Stimulated activated CD4-positive, alpha-beta T cell treated with anti-CD3 and anti-CD28 coated beads, Interleukin-12 subunit alpha, Interleukin-12 subunit beta, amount 100 ng/mL, for 4 hours (primary cell): ENCODE measurements at places on chromosomes 11 and 22.

DNA sequence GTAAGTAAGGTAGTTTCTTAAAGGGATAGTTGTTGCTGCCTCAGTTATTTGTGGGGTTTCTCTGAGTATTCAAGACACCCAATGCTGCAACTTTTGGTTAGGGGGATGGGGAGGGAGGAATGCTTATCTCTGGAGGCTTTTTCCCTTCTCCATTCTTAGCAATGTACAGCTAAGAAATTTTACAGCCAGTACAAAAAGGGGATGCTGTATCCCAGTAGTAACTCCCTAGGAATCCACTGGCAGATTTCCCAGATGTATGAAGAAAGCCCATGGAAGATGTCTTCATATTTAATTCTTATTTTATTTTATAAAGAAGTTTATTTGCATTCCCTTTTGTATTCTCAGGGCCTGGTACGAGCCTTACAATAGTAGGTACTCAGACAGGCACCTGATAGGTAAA lies 154.8 kb downstream of the ENTHD1 start:
- no peak for DNase-seq

GRCh38 chr11:4146070-4146771 lies 51.6 kb downstream of the RRM1 start:
- DNase-seq: no peak

- no peak for DNase-seq
These were observed 1383.2 kb downstream of the BRD1 start for GRCh38 chr22:48444320-48445112.

- DNase-seq: no peak
These were observed 101.7 kb downstream of the MORC2 start for GRCh38 chr22:30866811-30867271.

GRCh38 chr11:45185228-45185729 lies 38.8 kb downstream of the PRDM11 start:
- no peak for DNase-seq

DNA sequence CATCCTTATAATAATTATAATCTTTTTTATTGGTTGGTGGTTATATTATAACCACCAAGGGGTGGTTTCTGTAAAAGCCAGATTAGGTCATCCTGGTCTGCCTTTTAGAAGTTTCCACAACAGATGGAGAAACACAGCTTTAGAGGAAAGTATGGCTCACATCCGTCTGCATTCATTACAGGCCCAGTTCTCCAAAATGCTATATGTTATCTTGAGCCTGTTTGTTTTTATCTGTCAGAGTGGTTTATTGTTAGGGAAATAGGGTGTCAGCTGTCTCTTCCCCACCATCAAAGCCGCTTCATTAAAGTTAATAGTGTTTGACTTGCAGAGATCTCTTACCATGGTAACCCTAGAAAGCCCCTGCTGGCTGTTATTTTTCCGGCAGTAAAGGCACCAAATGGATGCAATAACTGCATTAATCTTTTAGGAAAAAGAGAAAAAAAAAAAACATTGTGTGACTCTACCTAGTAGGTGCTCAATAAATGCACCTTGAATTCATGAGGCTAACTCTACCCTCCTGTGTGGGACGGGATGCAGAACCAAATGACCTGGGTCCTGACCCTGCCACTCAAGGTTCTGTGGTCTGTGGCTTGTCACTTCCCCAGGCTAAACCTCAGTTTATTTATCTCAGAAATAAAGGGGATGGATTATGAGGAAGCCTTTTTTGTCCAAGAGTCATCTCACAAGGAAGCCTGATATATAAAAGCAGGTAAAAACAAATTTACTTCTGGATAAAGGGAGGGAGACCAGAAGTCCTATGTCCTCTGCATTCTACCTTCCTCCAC lies 118.3 kb downstream of the WT1 start:
- no peak for DNase-seq

DNA sequence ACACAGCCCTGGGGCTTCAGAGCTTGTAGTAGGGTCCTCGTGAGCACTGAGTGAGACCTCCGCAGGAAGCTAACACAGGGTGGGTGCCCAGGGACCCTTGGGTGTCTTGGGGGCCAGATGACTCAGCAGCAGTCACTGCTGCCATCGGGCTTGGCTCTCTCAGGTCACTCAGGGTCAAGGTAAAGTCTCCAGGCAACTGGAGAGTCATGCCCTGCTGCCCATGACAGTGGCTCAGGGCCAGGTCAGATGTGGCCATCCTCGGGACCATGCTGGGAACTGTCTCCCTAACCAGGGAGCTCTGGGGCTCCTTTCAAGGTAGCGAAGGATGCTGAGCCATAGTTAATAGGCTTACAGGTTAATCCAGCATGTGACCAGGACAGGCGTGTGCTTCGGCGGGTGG lies 44.4 kb upstream of the SLC22A12 start:
- no peak for DNase-seq

DNA sequence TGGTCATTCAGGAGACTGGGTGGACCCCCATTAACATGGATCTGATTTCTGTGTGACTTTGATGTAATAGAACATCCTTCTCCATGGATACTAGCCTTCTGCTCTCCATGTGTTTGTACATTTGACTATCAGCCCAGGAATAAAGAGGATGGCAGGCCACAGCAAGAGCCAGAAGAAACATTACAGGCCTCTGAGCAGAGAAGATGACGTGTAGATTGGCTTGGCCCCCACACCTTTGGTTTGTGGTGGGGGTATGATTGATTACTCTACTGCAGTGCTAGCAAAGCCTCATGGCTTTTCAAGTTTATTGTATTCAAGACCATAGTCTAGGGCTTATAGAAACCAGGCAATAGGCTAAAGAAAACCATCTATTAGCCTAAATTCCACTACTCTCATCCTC lies 77.0 kb downstream of the GRAMD1B start:
- DNase-seq: no peak

DNA sequence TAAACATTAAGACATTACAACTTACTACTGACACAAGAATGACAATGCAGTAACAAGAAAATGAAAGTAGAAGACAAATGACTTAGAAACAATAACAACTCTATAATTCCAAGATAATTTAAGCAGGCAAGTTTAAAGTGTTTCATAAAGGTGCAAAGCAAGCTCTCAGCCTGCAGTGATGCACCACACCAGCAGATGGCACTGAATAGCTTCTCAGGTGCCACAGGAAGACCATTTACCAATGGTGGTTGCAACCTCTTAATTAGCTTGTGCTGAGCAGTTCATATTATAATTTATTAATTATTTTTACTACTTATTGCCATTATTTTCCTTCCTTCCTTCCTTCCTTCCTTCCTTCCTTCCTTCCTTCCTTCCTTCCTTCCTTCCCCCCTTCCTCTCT lies 60.6 kb downstream of the NXPE2 start:
- peak; percentile 7 for DNase-seq

DNA sequence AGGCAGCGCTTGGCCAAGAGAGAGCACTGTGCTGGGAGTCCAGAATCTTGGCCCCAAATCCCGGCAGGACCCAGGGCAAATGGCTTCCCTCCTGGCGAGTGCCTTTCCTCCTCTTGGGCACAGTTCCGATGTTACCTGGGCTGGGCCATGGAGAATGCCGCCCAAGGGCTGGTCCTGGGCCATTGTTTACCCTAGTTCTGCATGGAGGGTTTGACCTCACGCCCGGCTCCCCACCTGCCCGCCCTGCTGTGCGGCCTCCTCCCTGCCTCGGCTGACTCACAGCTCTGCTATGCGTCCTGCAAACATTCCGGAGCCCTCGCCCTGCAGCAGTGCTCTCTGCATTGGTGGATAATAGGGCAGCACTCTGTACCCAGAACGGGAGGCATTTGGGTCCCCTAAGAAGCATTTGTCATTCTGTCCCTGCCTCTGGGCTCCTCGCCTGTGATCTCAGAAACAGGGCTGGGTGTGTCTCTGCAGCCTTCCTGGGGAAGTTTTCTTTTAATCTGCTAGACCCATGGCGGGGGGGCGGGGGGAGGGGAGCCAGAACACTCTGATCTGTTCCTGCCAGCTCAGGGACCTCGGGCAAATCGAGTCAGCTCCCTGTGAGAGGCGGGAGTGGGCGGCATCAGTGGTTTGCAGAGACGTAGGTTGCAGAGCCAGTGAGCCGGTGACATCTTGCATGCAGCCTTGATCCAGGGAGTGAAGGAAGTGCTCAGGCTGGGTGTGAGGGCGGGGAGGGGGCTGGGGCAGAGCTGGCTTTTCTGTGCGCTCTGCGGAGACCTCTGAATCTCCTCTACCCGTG lies 32.9 kb upstream of the SMIM38 start:
- DNase-seq: peak; percentile 81

DNA sequence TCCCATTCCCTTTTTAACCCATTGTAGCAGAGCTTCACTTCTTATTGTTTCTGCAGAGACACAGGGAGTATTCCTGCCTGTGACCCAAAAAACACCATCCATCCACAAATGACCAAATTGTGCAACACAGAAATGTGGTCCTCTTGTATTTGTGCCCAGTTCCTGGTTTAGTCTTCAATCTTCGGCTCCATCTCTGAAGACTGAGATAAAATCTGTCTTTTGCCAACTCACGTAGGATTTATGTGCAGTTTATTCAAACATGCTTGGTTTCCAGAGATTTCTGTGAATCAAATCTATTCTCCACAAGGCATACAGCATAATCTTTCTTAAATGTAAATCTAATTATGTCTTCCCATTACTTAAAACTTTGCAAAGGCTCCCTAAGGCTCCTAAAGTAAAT lies 307.0 kb downstream of the AASDHPPT start:
- no peak for DNase-seq

- no peak for DNase-seq
These were observed 3.7 kb downstream of the PPM1F start for GRCh38 chr22:21948824-21949568.

DNA sequence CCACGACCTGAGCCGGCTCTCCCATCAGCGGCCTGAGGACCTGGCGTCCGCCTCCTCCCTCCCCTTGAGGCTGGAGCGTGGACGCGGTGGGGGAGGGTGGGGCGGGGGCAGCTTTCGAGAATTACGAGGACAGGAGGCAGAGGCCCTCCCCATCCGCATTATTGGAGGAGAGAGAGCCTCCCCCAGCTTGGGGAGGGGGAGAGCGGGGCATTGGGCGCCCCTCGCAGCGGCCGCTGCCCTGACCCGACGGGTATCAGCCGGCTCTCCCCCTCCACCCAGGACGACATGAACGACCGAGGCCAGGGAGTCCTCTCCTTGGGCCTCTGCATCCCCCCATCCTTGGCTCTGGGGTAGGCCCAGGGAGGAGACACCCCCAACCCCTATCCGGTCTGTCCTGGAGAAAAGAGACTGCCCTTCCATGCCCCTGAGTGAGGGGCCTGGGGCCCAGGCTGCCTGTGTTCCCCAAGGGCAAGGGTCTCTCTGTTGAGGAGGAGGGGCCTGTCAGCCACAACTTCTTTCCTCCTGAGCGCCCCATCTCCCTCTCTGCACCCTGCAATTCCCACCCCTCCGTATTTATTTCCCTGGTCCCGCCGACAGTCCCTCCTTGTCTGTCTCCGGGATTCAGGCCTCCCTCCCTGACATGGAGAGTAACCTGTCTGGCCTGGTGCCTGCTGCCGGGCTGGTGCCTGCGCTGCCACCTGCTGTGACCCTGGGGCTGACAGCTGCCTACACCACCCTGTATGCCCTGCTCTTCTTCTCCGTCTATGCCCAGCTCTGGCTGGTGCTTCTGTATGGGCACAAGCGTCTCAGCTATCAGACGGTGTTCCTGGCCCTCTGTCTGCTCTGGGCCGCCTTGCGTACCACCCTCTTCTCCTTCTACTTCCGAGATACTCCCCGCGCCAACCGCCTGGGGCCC lies 495 bp downstream of the GPR137 start:
- no peak for DNase-seq

DNA sequence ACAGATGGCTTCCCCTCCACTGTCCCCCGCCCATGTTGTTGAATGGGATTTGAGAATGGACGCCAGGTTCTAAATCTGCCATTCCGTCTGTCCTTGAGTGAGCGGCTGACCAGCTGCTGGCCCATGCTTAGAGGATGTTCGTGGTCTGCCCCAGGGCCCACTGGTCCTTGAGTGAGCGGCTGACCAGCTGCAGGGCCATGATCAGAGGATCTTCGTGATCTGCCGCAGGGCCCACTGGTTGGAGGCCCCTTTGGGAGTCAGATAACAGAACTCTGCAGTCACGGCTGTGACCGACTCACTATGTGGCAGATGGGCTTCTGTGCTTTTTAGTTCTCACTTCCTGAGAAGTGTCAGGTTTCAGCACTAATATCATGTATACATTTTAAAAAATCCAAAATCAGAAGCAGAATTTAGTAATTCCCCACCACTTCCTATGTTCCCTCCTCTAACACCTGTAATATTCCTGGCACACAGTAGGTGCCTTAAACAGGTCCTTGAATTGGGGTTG lies 54.1 kb downstream of the MICAL3 start:
- no peak for DNase-seq

DNA sequence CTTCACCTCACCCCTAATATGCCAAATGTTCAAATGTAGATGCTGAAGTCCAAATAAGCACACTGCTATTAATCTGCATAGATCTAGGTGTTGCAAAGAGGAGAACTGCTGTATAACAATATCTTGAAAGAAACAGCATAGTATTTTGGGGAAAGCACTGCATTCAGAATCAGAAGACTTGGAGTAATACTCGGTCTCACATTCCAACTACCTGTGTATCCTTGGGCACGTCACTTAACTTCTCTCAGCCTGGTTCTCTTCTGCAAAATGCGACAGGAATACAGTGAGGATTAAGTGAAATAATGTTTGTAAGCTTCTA lies 332 bp upstream of the HMGXB4 start:
- no peak for DNase-seq

GRCh38 chr11:46554213-46555147 lies 39.3 kb downstream of the AMBRA1 start:
- DNase-seq: no peak

DNA sequence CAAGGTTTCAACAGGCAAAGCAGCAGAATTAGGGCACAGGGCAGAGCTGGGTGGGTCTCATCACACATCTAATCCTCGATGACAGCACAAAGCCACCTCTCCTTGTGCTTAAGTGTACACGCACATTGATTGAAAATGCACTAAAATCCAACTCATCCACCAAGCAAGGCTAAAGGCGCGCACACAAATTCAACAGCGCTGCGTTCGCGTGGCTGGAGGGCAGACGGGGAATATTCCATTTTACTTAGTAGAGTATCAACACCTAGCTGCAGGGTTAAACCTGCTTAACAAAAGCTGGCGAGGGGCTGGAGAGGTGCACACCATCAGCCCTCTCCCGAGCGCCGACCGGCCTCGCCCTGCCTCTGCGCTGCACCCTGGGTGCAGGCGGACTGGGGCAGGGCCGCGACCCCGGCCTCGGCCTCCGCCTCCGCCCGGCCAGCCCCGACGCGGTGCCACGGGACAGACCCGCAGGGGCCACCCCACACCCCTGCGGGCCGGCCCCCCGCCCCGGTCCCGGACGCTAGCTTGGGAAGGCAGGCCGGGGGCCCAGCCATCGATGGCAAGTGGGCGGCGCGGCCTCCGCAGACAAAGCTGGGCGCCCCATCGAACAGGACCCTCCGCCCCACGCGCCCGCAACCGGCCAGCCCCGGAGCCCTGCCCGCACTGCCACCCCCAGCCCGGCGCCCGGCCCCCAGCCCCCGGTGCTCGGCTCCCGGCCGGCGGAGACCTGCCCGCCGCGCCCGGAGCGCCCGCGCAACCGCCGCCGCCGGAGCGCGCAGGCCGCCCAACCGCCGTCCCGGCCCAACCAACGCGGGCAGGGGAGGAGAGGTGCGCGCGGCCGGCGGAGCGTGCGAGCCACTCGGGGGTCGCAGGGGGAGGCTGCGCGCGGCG lies 929 bp downstream of the PRDM10 start:
- peak; percentile 32 for DNase-seq

- DNase-seq: no peak
These were observed 27.5 kb downstream of the KCNA4 start for GRCh38 chr11:29989174-29989970.

- DNase-seq: no peak
These were observed 25.2 kb downstream of the NCF4 start for GRCh38 chr22:36886016-36886415.
